ENCODE measurements at places on chromosomes 11 and 22.

DNA sequence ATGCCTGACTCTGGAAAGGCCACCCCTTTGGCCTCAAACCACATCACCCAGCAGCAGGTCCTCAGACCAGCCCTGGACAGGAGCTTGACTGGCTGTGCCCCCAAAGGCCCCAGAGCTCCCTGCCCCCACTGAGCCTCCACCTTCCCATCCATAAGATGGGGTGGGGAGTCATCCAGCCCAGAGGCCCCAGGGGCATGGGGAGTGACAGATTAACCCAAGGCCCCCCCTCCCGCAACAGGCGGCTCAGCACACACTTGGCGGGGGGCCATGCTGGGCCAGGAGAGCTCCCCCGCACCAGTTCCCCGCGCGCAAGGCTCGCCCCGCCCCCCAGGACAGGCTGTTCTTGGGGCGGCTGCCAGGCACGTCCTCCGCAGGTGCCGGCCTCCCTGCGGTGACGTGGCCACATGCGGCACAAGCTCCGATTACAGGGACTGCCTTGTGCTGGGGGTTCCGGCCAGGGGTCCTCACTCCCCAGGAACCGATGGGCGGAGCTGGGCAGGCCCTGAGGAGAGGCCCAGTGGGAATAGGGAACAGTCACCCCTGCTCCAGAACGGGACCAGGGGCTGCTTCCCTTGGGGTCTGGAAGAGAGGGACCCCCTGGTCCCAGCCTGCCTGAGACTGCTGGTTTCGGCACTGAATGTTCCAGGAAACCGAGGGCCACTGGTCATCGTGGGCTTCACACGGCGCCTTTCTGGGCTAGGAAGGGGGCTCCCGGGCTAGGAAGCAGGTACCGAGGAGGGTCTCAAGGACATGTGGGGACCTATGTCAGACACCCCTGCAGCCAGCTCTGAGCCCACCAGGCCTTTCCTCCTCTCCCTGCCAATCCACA, 5.1 kb upstream of the CDKN1C start:
- DNase-seq = no peak

DNA sequence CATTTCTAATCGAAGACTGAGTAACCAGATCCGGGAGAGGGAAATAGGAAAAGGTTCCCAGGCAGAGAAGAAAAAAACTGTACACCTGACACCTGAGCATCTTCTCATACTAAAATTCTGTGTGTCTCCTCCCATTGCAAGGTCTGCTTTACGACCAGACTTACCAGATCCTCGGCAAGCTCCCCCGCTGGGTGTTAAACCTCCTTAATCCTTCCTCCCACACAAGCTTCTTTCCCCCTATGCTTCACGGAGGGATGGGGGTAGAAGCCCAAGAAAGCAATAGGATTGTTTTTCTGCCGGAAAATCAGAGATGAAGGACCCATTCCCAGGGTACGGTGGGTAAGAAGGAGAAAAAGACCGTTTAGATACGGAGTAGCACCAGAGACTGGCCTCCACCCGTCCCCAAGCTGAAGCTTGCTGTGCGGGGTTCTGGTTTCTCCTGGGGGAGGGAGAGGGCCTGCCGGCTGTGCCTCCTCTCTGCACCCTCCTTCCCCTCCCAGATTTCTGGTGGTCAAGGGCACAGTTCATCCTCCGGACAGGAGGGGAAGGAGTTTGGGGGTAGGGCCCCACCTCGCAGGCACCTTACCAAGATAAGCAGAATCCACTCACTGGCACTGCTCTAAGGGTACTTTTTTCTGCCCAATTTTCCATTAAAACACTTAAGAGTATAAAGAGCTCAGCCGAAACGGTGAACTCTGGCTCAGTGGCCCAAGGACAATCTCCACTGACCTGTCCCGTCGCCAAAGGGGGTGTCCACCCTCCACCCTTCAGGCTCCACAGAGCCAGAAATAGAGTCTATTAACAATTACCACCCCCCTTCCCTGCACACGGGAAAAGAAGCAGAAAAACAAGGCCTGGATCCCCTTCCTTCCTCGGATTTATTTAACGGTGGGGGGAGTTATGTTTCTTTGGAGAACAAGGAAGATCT, 1.2 kb downstream of the TOB2 start:
- peak; percentile 41 for DNase-seq

DNA sequence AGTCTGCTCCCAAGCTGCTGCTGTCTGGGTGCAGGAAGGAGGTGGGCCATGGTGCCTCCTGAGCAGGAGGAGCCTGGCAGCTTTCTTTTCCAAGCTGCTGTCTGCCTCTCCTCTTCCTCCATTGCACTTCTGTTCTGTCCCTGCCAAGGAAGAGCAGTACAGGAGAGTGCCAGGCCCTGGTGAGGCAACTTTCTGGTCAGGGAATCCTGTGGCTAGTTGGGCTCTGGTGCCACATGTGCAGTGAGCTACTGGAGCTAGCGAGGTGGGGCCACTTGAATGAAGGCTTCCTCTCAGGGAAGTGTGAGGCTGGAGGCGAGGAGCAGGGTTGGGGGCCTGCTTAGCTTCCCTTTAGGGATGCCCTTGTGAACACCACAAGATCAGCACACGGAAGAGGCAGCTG, 90.0 kb downstream of the TSPAN18 start:
- DNase-seq = no peak

- DNase-seq = no peak
These were observed 91.7 kb downstream of the KCNQ1 start for GRCh38 chr11:2536440-2536989.

- DNase-seq = no peak
These were observed 5.2 kb downstream of the CRTAM start for GRCh38 chr11:122843281-122844141.

- no peak for DNase-seq
These were observed 12.0 kb downstream of the C11orf58 start for GRCh38 chr11:16750417-16750816.

DNA sequence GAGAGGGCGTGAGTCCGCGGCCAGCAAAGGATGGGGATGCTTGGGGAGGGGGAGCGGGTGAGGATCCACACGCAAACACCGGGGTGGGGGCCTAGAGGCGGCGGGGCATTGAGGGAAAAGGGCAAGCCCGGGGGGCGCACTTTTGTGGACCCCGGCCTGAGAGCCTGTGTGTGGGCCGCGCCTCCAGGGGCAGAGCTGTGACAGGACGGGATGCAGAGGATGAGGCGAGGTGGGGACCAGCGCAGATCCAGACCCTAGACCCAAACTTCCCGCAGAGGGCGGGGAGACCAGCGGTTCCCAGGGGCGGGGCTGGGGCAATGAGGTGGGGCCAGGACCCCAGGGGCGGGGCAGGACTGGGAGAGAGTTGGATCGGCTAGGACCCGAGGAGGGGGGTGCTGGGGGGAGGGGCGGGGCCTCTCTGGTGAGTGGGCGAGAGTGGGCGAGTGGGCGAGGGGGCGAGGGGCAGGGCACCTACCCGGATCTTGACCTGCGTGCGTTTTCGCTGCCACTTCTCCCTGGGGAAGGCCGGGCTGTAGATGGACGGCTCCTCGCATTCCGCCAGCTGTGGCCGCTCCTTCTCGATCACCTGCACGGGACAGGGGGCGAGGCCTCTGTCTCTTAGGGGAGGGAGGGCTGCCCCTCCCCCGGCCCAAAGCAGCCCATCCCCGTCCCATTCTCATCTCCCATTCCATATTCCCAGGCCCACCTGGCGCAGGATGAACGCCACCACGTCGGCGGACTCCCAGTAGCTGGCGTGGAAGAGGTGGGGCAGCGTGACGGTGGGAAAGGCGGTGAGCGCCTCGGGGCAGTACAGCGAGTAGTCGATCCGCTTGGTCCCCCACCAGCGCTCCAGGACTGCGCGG, 10.6 kb downstream of the PITPNM1 start:
- DNase-seq = no peak

- no peak for DNase-seq
These were observed 21.5 kb upstream of the PVALB start for GRCh38 chr22:36838119-36839030.

DNA sequence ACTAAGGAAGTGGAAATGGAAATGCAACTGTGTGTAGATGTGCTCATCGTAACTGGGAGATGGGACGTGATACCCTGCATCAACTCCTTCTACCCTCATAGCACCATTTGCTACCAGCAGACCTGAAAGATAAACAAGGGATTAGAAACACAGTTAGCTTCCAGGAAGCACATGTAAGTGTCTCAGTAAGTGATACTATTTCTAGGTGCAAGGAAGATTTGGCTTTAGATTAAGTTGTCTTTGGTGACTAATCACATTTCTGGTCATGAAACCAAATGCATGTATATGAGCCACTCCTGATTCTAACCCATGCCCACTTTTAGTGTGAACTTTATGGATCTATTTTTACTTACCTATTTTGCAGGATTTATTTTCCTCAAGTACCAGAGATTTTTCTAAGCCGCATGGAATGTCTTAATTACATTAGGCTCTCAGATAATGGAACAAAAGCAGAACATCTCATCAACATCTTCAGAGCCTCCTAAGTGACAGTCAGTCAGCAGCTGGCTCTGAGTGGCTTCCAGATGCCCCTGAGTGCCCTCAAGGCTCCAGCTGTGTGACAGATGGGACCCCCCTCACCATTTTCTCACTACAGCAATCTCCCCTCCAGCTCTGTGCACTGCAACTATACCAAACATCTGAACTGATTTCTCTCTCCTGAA, 21.2 kb downstream of the SLC5A12 start:
- DNase-seq = no peak

- DNase-seq = no peak
These were observed 9.6 kb downstream of the BACE1-AS start for GRCh38 chr11:117300773-117301172.

DNA sequence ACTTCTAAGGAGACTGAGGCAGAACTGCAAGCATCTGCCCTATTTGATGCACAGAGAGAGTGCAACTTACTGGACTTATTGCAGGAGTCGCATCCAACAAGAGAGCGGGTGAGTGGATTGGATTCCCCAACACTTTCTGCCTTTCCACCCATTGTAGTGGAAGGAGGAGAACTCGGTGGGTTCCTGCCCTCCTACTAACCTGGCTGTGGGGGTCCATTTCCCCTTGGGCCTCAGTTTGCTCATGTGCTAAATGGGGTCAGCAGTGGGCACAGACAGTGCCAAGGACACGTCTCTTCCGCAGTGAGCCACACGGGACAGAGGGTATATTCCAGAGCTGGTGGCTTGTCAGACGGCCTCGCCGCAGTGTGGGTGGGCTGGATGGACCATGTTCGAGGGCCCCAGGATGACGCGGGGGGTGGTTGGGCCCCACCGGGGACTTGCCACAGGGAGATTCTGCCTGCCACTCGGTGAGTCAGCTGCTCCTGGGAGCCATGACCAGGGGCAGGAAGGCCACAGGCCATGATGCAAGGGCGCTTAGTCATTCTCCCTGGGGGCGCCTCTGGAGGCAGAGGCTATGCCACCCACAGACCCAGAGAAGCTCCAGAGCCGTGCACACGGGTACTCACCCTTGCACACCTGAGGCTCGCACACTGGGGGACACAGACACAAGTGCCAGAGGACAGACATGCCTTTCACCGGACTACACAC, 8.2 kb downstream of the ALX4 start:
- DNase-seq = no peak

DNA sequence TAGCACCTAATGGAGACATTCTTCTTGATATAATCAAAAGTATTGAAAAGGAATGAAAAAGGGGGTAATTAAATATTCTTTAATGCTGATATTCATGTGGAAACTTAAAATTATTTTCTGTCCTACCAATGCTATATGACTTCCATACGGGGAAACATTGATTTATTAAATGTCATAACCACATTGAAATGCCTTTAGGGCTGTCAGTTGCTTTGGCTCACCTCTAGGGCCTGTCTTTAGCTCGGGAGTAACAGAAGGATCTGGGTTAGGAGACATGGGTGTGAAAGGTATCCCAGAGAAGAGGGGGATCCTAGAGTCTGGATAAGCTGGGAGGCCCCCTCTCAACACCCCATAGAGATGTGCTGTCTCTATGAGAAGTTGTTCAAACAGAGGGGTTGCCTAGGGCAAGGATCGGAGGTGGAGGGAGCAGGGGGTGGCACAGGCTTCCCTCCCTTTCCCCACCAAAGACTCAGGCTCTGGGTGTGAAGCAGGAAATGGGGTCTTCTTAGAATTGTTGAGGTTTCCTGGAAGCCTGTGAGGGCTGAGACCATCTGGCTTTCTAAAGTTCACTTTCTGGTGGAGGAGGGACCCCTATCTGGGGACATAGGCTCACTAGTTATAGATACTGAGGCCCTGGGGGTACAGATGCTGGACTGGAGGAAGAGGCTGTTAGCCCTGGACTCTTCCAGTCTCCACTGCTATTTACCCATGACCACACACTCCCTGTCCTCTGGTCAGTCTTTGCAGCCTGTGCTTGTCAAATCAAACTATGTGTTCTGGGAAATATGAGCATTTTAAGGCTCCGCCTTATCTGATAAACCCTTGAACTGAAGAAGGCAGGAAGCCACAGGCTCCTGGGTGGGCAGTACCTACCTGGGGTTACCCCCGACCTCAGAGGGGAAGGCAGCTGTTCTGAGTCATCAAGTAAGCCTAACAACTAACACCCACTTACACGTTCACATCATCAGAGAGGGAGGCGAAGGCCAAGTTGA, 55.8 kb upstream of the RRAS2 start:
- DNase-seq = no peak

GRCh38 chr11:103581760-103582159, 454.7 kb upstream of the DDI1 start:
- no peak for DNase-seq

- DNase-seq = no peak
These were observed 8.2 kb downstream of the PDGFB start for GRCh38 chr22:39236321-39237317.

DNA sequence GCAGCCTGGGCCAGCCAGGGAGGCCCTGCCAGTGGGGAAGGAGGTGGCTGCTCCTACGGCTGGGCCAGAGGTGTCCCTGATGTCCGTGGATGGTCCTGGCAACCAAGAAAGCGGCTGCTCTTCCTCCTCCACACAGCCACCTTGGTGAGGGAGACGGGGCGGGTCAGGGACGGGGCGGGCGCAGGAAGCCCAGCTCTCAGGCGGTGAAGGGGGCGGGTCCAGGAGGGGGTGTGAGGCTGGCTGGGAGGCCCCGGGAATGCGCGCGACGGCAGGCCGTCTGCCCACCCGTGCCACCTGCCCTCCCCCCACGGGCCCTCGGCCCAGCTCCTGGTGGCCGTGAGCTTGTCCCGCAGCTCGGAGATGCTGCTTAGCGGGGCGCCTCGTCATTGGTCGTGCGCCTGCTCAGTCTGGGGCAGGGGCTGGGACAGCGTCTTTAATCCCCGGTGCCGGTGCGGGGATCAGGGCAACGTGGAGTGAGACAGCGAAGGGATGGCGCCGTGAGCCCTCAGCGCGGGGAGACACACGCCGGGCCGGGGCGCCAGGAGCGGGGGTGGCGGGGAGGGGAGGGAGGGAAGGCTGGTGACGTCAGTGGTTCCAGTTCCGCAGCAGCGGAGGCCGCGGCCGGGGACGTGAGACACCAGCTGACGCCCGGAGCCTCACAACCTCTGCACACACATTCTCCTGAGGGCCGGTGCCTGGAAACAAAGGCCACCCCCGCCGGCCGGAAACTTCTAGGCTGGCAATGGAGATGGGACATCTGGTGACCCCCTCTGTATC, 6.7 kb upstream of the BRSK2 start:
- peak; percentile 41 for DNase-seq

GRCh38 chr11:118606157-118606843, 1.1 kb upstream of the PHLDB1 start:
- DNase-seq = no peak
